ENCODE measurements at places on chromosomes 5 and 9. TPM values are rescaled to one million over a fixed set of nuclear protein-coding genes. Genes with fewer than 3 reads are reported as not detected.

The FOXD4 gene
- total RNA-seq = 0.99 TPM

The OR1Q1 gene
- total RNA-seq = not detected

The SPAG8 gene
- 1.6 TPM for total RNA-seq

The FCN2 gene
- not detected for total RNA-seq

The PCDHA10 gene
- 6.6 TPM for total RNA-seq

The RNF20 gene
- total RNA-seq = 17.5 TPM

The CREBRF gene
- total RNA-seq = 19.7 TPM

The SMIM27 gene
- 0.52 TPM for total RNA-seq

The HSD17B3 gene
- total RNA-seq = 0.52 TPM

The PLCXD3 gene
- 1.6 TPM for total RNA-seq

The IL13 gene
- total RNA-seq = not detected

The NR2F1-AS1 gene
- total RNA-seq = 4.9 TPM

The MARVELD2 gene
- 15.5 TPM for total RNA-seq

The PTPRD gene
- total RNA-seq = 4.9 TPM

The AQP7 gene
- 4.2 TPM for total RNA-seq

The HSPB3 gene
- not detected for total RNA-seq

The PFN3 gene
- total RNA-seq = not detected

The JADE2 gene
- total RNA-seq = 41.0 TPM

The CA9 gene
- total RNA-seq = 2.6 TPM

The RLN2 gene
- total RNA-seq = not detected

The CNTNAP3B gene
- total RNA-seq = 34.2 TPM

The PRRT1B gene
- total RNA-seq = 0.33 TPM

The AGXT2 gene
- not detected for total RNA-seq

The SHROOM1 gene
- 27.4 TPM for total RNA-seq

The NHP2 gene
- 63.9 TPM for total RNA-seq

The ZNF474 gene
- not detected for total RNA-seq

The CTSV gene
- total RNA-seq = 0.33 TPM

The HRH2 gene
- 0.78 TPM for total RNA-seq

The FAM221B gene
- total RNA-seq = not detected

The IL9 gene
- not detected for total RNA-seq

Measured in body of pancreas (tissue), 4 donors.